ENCODE measurements at places on chromosomes 2 and 18.

DNA sequence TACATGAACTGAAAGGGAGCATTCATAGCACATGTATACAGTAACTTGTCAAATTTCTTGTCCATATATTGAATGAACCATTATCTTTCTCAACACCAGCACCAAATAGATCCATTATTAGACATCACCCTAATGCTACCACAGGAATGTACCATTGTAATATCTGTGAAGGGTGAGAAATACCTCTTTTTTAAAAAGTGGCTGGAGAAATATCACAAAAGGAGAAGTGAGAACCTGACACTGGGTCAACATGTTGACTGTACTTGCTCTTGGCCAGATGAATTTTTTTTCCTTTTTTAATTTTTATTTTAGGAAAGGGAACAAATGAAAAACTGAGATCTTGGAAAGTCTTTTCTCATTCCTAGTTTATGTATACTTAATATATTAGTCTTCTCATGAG lies 63.5 kb downstream of the CAVIN2 start:
- DNase-seq, result no peak

DNA sequence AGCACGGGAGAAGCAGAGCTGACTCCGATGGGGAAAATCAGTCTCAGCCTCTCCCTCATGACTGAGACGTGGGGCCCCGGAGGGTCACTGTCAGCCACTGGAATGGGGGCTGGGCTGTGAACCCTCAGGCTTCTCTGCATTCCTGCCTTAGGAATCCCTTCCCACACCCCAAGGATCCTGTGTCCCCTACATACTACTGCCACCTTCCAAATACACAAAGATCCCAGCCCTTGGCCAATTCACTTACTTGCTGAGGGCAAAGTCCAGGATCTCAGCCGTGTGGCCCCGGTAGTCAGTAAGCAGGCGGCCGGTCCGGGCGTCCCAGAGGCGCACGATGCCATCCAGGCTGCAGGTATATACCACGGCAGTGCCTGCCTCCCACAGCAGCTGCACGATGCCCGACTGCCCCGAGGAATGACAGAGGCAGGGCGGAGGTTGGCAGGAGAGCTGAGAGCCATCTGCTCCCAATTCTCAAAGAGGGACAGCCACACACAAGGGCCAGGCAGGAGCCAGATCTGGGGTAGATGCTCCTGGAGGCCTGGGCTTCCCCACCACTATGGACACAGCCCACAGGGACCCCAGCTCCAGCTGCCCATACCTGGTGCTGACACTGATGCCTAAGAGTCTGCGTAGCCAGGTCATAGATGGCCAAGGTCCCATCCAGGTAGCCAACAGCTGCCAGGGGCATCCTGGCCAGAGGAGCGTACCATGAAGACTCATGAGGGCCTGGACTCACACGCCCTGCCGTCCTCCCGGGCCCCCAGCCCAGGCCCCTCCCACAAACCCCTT lies 4.2 kb downstream of the GPBAR1 start:
- no peak for DNase-seq

DNA sequence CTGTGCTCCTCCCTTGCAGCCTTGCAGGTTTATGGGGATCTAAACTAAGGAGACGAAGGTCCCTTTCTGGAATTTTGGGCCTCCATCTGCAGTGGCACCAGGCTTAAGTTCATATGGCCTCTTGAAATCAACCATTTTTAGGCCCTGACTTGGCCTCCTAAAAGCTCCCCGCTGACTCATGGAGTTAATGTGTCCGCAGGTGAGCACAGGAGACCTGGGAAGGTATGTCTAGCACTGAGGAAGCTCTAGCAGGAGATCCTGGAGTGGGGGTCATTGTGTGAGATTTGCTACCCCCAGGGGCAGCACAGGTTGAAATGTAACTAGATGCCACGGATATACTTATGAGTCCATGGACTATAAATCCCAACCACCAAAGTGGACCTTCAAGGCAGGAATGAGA lies 95.9 kb upstream of the CELF4 start:
- no peak for DNase-seq

- no peak for DNase-seq
Observed at GRCh38 chr2:27710640-27711430, 47.1 kb downstream of the SLC4A1AP start.

GRCh38 chr18:23059541-23060465 lies 75.5 kb upstream of the CABLES1 start:
- no peak for DNase-seq

GRCh38 chr2:30408961-30409387 lies 38.1 kb upstream of the LCLAT1 start:
- no peak for DNase-seq

GRCh38 chr2:226508683-226509082 lies 290.9 kb downstream of the IRS1 start:
- no peak for DNase-seq

- DNase-seq, result no peak
Observed at GRCh38 chr2:237178396-237178795, 92.7 kb downstream of the COPS8 start.
